ENCODE measurements at places on chromosomes 7 and 10. TPM values are rescaled to one million over a fixed set of nuclear protein-coding genes. Genes with fewer than 3 reads are reported as not detected.

NXPH1 gene
- polyA plus RNA-seq, result not detected

SNX8 gene
- 43.7 TPM for polyA plus RNA-seq

HYAL4 gene
- polyA plus RNA-seq, result not detected

PHYHIPL gene
- polyA plus RNA-seq, result not detected

DNA sequence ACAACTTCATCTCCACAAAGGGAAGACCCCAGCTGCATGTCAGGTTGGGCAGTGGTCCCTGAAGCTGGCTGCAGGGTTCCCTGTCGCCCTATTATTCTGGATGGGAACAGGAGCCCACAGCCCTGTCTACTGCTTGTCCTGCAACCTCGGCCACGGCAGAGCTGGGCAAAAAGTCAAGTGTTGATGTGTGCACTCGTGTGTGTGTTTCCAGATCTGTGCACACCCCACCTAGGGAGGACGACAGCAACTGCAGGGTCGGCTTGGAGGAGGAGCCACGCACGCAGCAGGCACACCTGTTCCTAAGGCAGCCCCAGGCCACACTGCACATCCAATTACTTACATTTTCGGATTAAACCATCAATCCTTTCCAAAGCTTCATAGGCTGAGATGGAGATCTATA, 23.6 kb downstream of the PITRM1 start:
- H3K36me3 ChIP-seq, result peaks cover 100% of the 10 kb centered on the region
- H3K4me3 ChIP-seq, result no peak overlapping the region
- no peak for DNase-seq
- H3K27ac ChIP-seq, result no peak overlapping the region
- no peaks in the 10 kb centered on the region for H3K27me3 ChIP-seq

- no peak overlapping the region for H3K27ac ChIP-seq
- no peak for DNase-seq
- peaks cover 37% of the 10 kb centered on the region for H3K4me1 ChIP-seq
- H3K36me3 ChIP-seq, result no peaks in the 10 kb centered on the region
- H3K4me3 ChIP-seq, result no peak overlapping the region
Measured at GRCh38 chr10:88794731-88795130, 7.8 kb upstream of the LIPM start.

DNA sequence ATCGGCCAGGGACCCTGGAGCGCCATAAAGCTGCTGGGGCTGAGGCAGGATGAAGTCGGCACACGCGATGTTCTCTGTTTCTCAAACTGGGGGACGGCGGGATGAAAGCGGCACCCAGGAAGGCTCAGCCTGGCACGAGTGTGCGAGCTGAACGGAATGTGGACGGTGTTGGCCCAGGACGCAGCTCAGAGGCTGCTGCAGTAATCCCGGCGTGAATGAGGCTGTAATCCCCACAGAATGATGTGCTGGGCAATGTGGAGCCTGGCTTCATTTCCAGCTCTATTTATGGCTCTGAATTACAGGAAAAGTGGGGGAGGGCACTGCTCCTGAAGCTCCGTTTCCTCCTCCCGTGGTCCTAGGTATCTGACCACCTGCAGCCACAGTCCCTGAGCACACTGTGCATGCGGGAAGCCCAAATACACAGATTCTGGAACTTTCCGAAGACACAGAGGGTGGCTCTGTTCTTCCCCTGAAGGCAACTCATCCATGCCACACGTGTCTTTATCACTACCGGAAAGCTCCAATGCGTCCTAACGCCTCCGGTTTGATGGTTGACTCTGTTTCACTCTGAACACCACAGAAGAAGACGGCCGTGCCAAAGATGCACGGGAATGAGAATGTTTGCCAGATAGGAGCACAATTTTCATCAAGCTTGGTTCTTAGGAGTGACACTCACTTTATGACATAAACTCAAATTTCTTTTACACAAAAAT, 37.6 kb downstream of the KLF6 start:
- H3K36me3 ChIP-seq, result no peaks in the 10 kb centered on the region
- DNase-seq, result no peak
- H3K27ac ChIP-seq, result no peak overlapping the region

DNA sequence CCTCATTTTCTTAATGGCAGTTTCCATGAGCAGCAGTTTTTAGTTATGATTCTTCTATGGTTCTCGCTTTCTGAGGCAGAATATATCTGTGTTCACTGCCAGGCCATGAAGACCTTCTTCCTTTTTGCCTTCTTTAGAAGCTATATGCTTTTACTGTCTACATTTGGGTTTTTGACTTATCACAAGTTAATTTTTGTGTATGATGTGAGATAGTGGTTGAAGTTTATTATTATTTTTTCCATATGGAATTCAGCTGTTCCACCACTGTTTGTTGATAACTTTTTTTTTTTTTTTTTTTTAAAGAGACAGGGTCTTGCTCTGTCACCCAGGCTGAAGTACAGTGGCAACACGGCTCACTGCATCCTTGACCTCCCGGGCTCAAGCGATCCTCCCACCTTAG, 44.5 kb downstream of the INPP5A start:
- no peak for DNase-seq
- no peak overlapping the region for H3K4me3 ChIP-seq
- no peaks in the 10 kb centered on the region for H3K36me3 ChIP-seq
- no peak overlapping the region for H3K27ac ChIP-seq

All from CD14-positive monocyte (primary cell).